ENCODE measurements at places on chromosomes 2 and 18. TPM values are rescaled to one million over a fixed set of nuclear protein-coding genes. Genes with fewer than 3 reads are reported as not detected.

GRCh38 chr18:374721-375168 lies 106.9 kb upstream of the THOC1 start:
- no peak for DNase-seq

GRCh38 chr2:65436824-65437221 lies 4.4 kb upstream of the SPRED2 start:
- DNase-seq, result no peak

- no peak for DNase-seq
Observed at GRCh38 chr2:198523710-198524109, 719.3 kb downstream of the PLCL1 start.

DNA sequence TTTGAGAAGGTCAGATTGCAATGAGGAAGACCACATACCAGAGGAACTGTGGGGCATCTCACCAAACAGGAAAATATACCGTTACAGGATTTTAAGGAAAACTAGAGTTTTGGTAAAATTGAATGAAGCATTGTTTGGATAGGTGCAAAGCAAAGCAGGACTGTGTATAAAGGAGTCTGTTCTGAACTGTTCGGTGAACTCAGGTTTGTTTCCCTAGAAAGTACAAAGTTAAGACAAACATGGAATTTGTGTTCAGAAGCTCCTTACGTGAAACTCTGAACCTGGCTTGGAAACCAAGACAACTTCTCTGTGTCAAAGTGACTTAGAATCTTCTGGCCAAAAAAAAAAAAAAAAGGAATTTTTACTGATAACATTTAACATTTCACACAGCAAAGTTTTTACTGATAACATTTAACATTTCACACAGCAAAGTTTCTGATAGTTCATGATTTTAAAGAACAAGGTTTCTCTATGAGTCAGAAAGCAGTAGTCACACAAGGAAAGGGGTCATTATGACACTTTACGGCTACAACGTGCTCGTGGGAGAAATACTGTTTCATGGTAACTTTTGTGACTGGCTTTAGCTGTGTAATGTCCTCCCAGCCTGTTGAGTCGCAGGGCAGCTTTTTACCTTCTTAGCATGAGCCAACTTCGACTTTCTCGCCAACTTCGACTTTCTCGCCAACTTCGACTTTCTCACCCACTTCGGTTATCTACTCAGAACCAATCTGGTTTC lies 21.2 kb upstream of the TET3 start:
- no peak for DNase-seq

- DNase-seq, result no peak
Observed at GRCh38 chr2:127052771-127053691, 53.9 kb downstream of the BIN1 start.

- DNase-seq, result no peak
Observed at GRCh38 chr2:168524005-168524404, 67.9 kb downstream of the CERS6 start.

DNA sequence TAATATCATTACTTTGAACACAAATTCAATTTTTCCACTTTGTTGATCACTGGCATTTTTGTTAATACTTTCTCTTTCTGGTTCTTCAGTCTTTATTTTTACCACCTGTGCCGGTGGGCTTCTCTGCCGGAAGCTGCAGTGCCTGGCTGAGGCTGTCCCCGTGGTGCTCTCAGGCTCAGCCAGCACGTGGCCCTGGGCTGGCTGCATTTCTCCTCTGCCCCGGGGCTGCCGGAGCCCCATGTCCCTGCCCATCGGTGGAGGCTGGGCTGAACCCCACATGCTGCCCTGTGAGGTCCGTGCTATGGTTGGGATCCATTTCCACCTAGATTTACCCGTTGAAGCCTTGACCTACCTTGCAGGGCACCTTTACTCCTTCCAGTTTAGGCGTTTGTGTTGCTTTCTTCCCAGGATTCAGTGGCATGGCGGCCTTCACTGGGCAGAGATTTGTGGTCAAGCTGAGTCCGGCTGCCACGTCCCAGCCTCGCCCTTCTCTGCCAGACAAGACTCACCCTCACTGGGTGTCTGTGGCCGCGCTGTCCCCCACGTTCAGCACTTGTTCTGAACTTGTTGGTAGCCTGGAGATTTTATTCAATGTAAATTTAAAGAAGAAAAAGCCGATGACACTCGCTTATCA lies 12.8 kb upstream of the TMEM18 start:
- DNase-seq, result no peak

DNA sequence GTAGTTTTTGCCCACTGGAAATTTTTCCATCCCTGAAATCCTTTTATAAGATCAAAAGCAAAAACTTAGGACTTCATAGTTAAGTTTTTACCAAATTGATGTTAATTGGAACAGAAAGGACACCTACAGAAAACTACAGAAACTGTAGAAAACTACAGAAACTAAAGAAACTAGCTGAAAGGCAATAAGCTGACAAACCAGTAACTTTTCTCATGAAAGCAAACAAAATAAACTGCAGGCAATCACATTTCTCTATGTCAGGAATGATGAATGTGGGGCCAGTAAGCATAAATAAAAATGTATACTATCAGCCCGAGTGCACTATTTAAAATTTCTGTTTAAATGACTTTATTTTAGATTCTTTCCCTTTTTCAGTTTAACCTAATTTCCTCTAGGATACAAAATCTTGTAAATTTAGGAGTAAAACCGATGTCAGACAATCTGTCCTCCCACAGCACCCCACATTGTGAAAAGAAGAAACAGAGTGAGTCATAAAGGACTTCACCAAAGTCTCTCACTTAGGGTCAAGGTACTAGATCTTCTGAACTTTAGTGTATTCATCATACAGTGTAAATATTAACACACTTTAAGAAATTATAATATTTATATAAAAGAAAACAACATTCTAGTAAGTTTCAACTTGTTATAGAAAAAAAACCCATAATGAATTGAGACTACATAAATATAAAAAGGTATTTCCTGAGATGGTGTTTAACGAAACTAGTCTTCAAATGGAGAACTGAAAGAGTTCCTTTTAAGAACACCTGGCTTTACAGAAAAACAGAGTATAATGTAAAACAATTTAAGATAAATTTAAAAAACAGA lies 46.6 kb downstream of the USP40 start:
- no peak for DNase-seq

- no peak for DNase-seq
Observed at GRCh38 chr2:218963601-218964000, 4.1 kb downstream of the CDK5R2 start.

DNA sequence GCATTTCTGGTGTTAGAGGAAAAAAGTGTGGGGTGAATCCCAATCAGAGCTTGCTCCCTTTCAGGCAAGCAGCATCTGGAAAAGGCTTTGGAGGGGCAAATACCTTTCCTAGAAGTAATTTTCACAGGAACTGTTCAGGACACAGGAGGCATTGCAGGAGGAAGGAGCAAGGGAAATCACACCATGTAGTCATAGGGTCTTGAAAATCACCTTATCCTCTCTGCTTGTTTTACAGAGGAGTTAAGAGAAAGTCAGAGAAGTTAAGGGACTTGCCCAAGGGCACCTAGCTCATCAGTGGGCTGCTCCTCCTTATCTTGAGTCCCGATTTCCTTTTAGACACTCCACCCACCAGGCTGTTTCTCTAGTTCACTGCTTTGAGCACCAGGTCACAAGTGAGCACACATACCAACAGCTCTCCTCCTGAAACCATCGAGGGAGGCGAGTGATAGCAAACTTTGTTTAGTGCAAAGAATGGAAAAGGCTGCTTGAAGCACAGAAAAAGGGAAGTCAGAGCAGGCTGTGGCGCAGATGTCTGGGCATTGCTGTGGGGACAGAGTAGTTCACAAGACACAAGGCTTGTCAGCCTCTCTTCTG lies 89.2 kb upstream of the CXCR4 start:
- DNase-seq, result no peak

GRCh38 chr2:142722569-142722968 lies 154.9 kb upstream of the KYNU start:
- DNase-seq, result no peak

DNA sequence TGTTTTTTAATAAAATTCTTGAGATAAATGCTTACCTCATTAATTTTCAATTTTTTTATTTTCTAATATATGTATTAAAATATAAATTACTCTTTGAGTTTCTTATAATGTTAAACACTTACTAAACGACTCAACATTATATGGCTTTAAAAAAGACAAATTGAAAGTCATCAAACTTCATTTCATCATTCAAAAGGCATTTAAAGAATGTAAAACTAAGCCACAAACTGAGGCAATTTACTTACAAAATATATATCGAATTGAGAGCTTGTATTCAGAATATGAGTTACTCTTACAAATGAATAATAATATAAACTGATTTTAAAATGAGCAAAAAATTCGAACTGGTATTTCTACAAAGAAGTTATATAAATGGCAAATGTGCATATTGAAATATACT lies 1262.2 kb upstream of the PIK3C3 start:
- no peak for DNase-seq

- peak; percentile 44 for DNase-seq
Observed at GRCh38 chr2:71560638-71561011, 107.3 kb downstream of the DYSF start.

- no peak for DNase-seq
Observed at GRCh38 chr2:23359631-23360567, 25.1 kb upstream of the KLHL29 start.

- no peak for DNase-seq
Observed at GRCh38 chr2:71060871-71061270, 7.6 kb upstream of the NAGK start.

DNA sequence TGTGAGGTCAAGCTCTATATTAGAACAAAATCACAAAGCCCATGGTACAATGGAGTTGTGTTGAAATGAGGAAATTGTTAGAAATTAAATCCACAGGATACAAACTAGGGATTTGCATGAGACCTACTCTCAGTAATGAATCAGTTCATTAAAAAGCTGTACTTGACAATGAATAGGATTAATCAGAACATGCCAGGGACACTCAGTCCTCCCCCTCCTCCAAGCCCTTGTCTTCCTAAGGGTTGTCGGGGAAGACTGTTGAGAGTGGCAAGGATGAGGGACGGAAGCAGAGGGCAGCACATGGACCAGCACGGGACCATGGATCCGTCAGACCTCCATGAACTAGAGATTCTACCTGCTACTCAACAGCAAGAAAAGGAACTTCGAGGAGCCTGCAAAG lies 39.8 kb downstream of the SPRED2 start:
- DNase-seq, result no peak

GRCh38 chr2:134078354-134078753 lies 175.5 kb upstream of the MGAT5 start:
- DNase-seq, result no peak

GRCh38 chr2:3154146-3154545 lies 223.5 kb downstream of the EIPR1 start:
- no peak for DNase-seq

DNA sequence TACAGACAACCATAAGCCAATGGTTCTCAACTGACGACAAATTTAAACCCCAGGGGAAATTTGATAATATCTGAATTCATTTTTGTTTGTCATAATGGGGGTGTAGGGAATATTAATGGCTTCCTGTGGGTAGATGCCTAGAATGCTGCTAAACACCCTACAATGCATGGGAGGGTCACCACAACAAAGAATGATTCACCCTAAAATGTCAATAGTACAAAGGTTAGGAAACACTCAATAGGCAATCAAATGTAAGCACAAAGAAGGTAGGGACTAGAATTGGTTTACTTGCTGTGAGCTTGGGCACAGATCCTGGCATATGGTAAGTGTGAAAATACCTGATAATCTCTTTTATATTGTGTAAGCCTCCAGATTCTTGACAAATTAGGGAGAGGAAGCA lies 20.1 kb upstream of the FANCL start:
- no peak for DNase-seq

GRCh38 chr2:42906111-42906556 lies 113.8 kb upstream of the HAAO start:
- DNase-seq, result no peak

DNA sequence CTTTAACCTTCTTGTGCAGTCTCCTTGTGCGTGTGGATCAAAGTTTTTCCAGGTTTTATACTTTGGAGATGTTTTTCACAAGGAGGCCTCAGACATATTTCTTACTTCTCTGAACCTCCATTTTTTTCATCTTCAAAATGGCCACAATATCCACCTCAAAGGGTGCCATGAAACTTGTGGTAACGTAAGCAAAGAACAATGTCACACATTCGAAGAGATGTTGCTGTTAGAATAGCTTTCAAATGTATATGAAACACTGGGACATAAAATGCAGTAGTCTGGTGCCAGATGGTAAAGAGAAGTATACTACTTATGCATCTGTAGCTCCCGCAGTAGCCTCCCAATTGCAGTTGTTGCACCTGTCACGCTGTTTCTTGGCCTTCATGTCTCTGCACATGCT lies 2.6 kb upstream of the KRCC1 start:
- DNase-seq, result no peak

Gene ALPG
- polyA plus RNA-seq, result 0.04 TPM

Gene C2orf80
- not detected for polyA plus RNA-seq

Gene C1QL2
- not detected for polyA plus RNA-seq

Gene LIPG
- 59.3 TPM for polyA plus RNA-seq

Gene TMEM37
- polyA plus RNA-seq, result 67.0 TPM

Gene POTEC
- 0.04 TPM for polyA plus RNA-seq

Gene PHOSPHO2
- 12.5 TPM for polyA plus RNA-seq

Gene CD226
- 2.9 TPM for polyA plus RNA-seq

Gene CD28
- 2.3 TPM for polyA plus RNA-seq

Gene KIF5C
- polyA plus RNA-seq, result 4.7 TPM

Gene RIT2
- not detected for polyA plus RNA-seq

Gene GAREM1
- 32.3 TPM for polyA plus RNA-seq

Gene FSIP2
- polyA plus RNA-seq, result 2.8 TPM

Gene XIRP2
- polyA plus RNA-seq, result 0.10 TPM

Gene TMEM247
- polyA plus RNA-seq, result not detected

All from right renal pelvis (tissue), 4 donors.